ENCODE measurements at places on chromosomes 2 and 18.

- DNase-seq: no peak
These were observed 40.8 kb upstream of the PTMA start for GRCh38 chr2:231667496-231667895.

GRCh38 chr18:11020161-11020853 is 129.1 kb downstream of the PIEZO2 start:
- DNase-seq: no peak

GRCh38 chr18:68040198-68040597 is 523.7 kb upstream of the DSEL start:
- DNase-seq: no peak

- no peak for DNase-seq
These were observed 30.1 kb downstream of the IGFBP5 start for GRCh38 chr2:216665242-216665641.

- DNase-seq: no peak
These were observed 215.4 kb upstream of the NRXN1 start for GRCh38 chr2:51247252-51247805.

DNA sequence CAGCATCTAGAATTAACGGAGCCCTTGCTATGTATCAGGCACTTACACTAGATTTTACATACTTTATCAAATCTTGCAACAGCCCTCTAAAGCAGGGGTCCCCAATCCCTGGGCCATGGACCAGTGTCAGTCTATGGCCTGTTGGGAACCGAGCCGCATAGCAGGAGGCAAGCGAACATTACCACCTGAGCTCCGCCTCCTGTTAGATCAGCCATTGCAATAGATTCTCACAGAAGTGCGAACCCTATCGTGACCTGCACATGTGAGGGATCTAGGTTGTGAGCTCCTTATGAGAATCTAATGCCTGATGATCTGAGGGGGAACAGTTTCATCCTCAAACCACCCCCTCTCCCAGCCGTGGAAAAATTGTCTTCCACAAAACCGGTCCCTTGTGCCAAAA is 13.4 kb downstream of the DNAJB2 start:
- DNase-seq: no peak

DNA sequence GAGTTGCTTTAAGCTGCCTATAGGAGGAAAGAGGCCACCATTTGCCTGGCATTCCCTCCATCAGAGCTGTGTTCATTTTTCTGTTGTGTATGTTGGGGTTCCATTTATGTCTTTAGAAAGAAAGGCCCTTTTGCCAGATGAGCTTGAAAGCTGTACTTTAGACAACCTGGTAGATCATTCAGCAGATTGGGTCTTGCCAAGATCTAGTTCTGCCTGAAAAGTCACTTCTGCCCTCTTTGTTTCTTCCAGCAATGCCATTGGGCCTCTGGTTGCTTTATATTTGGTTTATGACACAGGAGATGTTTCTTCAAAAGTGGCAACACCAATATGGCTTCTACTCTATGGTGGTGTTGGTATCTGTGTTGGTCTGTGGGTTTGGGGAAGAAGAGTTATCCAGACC is 14.4 kb downstream of the SLC20A1 start:
- DNase-seq: no peak

DNA sequence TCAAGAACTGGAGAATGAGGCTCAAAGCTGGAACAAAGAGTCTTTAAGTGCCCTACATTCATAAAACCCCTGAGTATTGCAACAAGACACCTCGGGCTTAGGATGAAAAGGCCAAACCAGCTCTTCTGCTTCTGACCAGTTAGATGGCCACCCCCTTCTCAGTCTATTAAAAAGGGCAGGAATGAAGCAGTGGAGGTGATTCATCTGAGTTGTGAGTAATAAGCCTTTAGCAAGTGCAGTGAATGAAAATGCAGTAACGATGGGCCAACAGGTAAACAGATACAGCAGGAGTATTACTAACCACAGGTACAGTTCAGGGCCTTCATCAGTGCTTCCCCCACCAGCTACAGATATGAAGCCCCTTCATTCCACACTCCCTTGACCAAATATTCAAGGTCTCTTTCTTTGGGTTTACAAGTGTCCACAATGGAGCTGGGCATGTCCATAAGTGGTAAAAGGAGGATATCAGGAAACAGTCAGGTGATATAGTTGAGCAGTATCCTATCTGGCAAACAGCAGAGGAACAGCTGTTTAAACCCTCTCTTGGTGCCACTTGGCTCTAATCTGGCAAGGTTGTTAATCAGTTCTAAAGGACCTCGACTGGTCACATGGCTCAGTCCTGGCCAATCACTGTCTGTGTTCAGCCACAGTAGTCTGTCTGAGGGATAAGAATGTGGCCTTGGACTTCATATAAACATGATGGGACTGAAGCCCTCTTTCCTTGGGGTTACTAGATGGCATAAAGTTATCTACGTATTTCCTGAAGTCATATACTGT is 17.8 kb downstream of the SERPINB13 start:
- DNase-seq: no peak

GRCh38 chr2:222306393-222307142 is 7.8 kb upstream of the PAX3 start:
- no peak for DNase-seq

- no peak for DNase-seq
These were observed 33.6 kb downstream of the TMEM177 start for GRCh38 chr2:119712571-119712970.

DNA sequence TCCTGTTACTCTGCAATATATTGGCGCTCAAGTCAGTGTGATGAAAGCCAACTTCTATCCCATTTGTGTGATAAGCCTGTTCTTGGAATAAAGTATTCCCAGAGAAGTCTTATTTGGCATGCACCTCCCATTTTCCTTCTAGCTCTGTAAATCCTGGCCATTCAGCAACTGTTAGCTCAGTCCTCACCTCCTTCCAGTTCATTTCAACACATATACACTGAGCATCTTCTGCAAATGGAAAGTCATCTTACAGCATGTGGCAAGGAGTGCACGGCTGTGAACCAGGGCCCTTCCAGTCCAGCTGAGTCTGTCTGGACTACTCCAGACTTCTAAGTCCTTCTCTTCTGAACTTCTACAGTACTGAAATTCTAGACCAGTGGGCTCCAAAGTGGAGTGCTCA is 53.1 kb downstream of the SPATS2L start:
- no peak for DNase-seq

DNA sequence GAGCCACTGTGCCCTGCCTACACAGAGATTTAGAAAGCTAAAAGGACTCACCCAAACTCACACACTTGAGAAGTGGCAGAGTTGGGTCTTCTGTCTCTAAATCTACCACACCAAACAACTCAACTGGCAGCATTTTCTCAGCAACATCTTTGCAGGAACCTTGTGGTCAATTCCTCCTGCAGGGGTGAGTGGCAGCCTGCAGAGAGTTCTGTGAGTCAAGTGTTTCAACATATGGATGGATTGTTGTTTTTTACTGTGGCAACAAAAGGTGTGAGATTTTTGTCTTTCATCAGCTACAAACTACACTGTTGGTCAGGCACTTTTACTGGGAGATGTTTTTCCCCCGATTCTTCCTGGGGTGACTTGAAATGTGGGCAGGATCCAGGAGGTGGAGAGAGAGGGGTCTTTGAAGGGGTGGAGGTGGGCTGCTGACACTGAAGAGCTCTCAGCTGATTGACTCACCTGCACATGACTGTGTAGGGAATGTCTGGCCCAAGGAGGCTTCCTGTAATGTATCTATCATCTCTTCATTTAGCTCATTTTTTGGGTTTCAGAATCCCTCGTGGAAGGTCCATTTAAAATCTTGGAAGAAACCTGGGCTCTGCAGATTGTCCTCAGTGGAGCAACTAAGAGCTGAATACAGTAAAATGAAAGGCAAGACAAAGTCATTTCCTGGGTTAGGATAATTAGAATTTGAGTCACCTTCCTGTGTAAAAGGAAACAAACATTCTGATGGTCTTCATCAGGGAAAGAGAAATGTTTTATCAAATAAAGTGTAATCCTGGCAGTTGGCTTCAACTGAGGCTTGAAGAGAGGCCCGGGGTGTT is 98.6 kb downstream of the MSH2 start:
- no peak for DNase-seq

DNA sequence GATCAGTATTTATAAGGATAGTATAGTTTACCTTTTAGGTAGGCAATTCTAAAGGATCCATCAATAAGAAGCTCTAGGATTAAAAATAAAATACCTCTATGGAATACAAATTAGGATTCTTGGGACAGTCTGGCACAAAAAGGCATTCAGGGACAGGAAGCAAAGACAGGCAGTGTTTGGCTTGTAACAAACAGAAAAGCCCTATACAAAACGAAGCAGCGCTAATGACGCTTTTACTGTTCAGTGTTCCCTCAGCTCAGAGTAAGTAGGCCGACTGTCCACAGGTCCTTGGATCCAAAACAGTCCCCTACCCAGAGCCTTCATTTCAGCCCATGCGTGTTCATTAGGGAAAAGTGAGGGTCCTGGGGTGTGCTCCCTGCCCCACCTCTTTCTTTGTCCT is 236.3 kb downstream of the AGPS start:
- no peak for DNase-seq

- DNase-seq: no peak
These were observed 141.9 kb upstream of the ID2 start for GRCh38 chr2:8539743-8540551.

GRCh38 chr18:46411867-46412690 is 244.9 kb downstream of the LOXHD1 start:
- no peak for DNase-seq

DNA sequence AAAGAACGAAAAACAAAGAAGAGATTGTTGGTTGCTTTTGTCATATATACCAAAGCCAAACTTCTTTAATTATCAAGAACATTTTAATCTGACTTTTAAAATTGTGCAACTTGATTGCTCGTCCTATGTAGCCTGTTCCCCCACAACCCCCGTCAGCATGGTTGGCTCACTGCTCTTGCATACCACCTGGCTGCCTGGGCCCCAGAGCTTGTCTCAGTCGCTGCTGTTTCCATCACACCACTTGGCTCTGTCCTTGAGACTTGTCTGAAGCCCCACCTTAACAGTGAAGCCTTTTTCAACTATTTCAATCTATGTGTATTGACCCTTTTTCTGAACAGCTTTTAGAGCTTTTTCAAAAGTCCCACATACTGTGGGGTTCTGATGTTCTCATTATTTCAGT is 270.8 kb downstream of the ZNF407 start:
- no peak for DNase-seq

- no peak for DNase-seq
These were observed 47.5 kb upstream of the PTMA start for GRCh38 chr2:231660860-231661259.

GRCh38 chr2:20015482-20016083 is 3.1 kb upstream of the MATN3 start:
- no peak for DNase-seq

DNA sequence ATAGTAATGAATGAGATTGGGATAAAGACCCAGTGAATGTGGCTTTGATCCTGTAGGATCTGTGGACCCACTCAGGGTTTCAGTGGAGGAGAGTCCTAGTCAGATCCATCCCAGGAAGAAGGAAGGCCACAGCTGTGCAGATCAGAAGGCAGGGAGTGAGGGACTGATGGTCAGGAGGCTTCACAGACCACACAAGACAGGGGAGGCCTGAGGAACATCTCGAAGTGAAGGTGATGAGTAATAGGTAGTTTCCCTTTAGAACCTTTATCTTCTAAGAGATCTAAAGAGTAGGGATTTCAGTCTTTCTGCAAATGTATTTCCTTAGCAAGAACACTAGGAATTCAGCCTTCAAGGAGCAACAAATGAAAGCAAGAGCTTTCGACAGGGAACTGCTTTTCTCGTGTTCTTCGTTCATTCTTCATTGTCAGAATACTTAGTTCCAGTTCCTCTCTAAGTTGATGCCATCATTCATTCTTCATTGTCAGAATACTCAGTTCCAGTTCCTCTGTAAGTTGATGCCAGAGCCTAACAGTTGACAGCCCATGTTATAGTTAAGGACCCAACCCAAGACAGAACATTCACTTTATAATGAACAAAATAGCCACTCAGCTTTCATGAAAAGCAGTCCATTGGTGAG is 150.2 kb upstream of the EPAS1 start:
- no peak for DNase-seq

DNA sequence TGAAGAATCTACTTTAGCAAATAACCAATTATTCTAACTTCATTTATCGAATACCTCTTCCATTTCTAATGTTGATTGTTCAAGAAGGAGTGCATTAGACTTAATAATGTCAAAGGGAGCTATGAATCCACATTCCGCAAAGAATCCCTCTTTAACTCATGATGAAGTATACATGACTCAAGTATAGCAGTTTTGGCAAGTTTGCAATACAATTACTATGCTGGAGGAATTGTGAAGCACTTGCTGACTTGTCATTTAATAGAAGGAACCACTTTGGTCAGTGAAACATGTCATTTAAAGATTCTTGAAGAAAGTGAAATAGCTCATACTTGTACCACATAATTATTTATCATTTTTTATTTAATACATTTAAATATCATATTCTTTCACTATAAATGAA is 125.1 kb downstream of the SLC39A10 start:
- no peak for DNase-seq
